ENCODE measurements at places on chromosomes 11 and 22.

- DNase-seq: no peak
Measured at GRCh38 chr22:48405741-48406140, 1421.9 kb downstream of the BRD1 start.

DNA sequence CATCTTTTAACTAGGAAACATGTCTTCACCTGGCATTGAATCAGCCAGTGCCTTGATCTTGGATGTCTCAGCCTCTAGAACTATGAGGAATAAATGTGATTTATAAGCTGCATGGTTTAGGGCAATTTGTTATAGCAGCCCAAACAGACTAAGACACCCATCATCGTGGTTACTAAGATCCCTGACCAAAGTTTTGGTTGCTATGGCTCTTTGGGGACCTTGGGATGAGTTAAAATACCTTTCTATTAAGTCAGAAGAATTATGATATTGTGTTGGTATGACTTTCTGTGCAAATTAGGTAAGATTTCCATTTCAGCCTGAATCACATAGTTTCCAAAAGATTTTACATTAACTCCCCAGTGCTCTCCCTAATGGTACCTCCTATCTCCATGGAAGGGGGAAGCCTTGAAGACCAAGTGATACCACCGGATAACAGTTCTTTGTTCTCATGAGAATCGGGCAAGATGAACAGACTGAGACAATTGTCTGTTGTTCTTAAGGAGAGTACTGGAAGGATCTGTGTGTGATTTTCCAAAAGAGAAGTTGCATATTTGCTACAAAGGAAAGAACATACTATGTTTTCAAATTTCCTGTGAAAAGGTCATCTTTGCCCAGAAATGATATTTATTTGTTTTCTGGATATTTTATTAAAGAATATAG, 60.4 kb upstream of the UBASH3B start:
- no peak for DNase-seq

DNA sequence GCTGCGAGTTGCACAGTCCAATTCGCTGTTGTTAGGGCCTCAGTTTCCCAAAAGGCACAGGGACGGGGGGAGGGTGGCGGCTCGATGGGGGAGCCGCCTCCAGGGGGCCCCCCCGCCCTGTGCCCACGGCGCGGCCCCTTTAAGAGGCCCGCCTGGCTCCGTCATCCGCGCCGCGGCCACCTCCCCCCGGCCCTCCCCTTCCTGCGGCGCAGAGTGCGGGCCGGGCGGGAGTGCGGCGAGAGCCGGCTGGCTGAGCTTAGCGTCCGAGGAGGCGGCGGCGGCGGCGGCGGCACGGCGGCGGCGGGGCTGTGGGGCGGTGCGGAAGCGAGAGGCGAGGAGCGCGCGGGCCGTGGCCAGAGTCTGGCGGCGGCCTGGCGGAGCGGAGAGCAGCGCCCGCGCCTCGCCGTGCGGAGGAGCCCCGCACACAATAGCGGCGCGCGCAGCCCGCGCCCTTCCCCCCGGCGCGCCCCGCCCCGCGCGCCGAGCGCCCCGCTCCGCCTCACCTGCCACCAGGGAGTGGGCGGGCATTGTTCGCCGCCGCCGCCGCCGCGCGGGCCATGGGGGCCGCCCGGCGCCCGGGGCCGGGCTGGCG, at the start of gene BCR:
BCR (plus strand) TSS at position 209 of the 592 bp plus-strand sequence. CDS start 452 bp downstream, outside the sequence.
- no peak for DNase-seq

DNA sequence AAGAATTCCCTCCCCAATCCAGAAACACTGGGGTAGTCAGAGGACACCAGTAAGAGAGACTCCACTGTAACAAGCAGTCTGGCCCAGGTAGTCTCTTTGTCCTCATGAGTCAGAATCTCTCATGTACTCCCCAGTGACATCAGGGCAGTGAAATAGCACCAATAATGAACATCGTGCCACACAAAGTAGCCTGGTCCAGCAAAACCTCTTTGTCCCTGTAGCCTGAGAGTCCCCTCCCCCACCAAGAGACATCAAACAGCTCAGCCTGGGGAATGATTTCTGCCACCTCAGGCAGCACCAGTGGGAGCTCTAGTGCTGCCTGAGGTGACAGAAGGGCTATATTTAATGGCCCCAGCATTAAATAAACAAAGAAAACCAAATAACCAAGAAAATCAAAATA, 88.1 kb downstream of the SBF2 start:
- no peak for DNase-seq

GRCh38 chr11:75141166-75141565, 9.7 kb upstream of the SLCO2B1 start:
- DNase-seq: no peak

DNA sequence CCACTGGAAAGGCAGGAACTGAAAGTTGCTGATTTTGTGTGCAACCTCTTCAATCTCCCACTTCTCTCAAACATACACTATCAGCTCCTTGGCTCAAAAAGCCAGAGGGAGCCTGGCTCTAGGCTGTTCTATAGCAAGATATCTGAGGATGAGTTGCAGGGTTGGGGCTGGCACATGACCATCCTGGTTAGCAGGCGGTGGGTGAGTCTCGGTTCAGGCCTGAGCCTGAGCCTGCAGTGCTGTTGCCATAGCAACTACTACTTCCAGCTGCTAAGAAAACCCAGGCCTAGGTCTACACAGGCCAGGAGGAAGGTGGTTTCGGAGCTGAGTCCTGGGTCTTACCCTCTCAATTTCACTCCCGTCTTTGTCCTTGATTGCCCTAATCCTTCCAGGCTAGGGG, 39.0 kb downstream of the CWC15 start:
- no peak for DNase-seq

DNA sequence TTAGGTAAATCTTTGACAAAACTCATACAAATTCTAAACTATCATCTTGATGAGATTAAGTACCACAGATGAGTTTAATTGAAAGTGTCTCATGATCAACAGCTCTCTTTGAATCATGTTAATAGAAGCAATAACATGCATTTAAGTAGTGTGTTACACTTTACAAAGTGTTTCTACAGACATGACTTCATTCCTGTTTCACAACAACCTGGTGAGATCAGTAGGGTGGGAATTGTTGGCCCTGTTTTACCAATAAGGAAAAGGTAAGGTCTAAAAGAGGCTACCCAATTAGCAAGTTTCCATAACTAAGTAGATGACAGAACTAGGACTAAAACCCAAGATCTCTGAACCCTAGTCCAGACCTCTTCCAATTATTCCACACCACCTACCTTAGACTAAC, 12.7 kb upstream of the PRSS23 start:
- no peak for DNase-seq

DNA sequence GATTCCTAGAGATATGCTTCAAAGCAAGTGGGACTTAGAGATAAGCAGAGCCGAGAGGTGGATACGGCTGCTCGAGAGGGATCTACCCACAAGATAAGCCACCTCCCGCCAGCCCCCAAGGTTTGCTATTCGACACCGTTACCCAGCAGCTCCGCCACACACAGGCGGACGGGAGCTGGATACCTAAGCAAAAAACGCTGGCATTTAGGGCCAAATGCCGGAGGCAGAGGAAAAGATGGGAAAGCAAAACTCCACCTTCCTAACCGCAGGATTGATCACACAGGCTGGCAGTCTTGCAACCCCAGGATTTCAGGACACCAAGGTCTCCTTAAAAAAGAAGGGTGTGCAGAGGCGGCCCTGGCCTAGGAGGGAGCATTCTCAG, 709 bp downstream of the FTH1 start:
- no peak for DNase-seq

- no peak for DNase-seq
Measured at GRCh38 chr11:115722711-115723110, 218.5 kb upstream of the CADM1 start.

- DNase-seq: no peak
Measured at GRCh38 chr22:45905326-45905923, 71.5 kb downstream of the WNT7B start.

GRCh38 chr22:46905834-46906233, 143.4 kb downstream of the TBC1D22A start:
- DNase-seq: no peak

- DNase-seq: no peak
Measured at GRCh38 chr11:117219001-117219400, 12.9 kb downstream of the PCSK7 start.

DNA sequence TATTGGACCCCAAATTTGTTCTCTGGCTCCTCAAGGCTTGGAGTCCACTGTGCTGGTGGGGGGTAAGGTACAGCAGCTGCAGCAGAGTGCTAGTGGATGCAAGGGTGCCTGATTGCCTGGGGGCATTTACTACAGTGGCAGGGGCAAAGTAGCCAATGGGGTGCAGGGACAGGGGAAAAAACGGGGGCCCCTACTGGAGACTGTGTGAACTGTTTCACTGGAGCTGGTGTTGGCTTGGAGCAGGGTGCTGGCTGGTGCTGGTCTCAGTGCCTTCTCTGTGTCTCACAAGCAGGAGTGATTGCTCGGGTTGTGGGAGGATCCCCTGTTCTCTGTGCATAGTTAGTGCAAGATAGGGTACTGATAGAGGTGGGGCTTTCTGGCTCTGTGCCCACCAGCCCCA, 935.9 kb downstream of the JRKL start:
- DNase-seq: no peak

GRCh38 chr11:9004183-9004926, 554 bp upstream of the NRIP3 start:
- no peak for DNase-seq

GRCh38 chr22:46390652-46391301, 55.3 kb downstream of the TRMU start:
- no peak for DNase-seq

GRCh38 chr11:134151083-134151747, 72.6 kb downstream of the NCAPD3 start:
- no peak for DNase-seq

DNA sequence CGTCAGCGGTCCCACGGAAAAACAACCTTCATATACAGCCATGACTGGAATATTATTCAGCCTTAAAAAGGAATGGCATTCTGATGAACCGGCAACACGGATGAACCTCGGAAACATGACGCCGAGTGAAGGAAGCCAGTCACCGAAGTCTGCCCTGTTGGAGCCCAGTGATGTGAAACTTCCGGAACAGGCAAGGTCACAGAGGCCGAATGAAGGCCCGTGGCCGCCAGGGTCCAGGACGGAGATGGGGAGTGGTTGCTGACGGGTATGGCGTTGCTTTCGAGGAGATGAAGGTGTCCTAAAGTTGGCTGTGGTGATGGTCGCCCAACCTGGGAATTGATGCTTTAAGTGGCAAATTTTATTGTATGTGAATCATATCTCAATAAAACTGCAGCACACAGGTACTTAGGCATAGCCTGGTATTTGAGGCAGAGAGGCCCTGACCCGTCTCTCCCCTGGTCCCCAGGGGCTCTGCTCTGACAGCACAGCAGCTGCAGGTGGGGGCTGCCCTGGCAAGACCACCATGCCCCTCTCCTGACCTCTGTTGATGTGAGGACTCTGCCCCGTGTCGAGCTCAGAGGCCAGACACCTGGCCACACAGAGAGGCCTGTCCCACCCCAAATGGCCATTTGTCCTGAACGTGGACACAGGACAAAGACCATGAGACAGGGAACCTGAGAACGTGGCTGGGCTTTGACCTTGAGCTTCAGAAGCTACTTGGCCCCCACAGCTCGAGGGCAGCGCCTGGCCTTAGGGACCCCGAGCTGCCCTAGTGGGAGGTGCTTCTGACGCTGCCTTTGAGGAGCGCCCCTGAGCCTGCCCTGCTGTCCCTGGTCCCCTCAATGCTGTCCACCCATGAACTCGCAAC, 1090.8 kb downstream of the BRD1 start:
- no peak for DNase-seq

DNA sequence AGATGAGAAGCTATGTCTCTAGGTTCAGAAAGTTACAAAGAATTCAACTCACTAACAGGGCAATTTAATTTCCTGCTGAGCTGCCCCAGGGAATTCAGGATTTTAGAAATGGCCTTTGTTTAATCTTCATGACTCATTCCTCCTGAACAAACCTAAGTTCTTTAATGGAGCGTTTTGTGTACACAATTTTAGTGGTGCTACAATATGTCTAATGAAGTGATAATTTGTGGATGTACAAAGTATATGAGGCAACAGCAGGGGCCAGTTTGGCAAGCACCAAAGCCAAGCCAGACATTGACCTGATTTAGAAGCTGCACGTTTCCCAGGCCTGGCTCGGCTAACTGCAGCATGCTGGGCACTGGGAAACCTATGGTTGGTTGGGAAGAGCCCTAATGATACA, 34.4 kb upstream of the HEPHL1 start:
- DNase-seq: peak; percentile 51

GRCh38 chr11:528815-529727, 6.3 kb downstream of the HRAS start:
- DNase-seq: no peak

- DNase-seq: peak; percentile 55
Measured at GRCh38 chr22:19431649-19432132, at the start of gene HIRA. HIRA (minus strand) TSS chr22:19431733; CDS start chr22:19431476, 257 bp downstream.

GRCh38 chr22:30838111-30838510, 130.5 kb downstream of the MORC2 start:
- no peak for DNase-seq

- no peak for DNase-seq
Measured at GRCh38 chr11:92111287-92111686, 113.3 kb upstream of the FAT3 start.

- DNase-seq: no peak
Measured at GRCh38 chr22:34639911-34640310, 426.0 kb upstream of the ISX start.

DNA sequence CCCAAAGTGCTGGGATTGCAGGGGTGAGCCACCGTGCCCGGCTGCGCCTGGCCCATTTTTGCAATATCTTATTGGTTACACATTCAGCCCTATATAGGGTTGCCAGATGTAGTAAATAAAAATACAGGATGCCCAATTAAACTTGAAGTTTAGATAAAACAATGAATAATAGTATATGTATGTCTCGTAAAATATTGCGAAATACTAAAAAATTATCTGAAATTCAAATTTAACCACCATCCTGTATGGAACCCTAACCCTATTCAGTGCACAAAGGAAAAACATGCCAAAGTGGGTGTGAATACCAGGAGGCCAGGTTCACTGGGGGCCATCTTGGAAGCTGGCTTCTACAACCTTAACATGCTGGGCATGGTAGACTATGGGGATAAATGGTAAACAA, 5.2 kb upstream of the TFIP11 start:
- no peak for DNase-seq

DNA sequence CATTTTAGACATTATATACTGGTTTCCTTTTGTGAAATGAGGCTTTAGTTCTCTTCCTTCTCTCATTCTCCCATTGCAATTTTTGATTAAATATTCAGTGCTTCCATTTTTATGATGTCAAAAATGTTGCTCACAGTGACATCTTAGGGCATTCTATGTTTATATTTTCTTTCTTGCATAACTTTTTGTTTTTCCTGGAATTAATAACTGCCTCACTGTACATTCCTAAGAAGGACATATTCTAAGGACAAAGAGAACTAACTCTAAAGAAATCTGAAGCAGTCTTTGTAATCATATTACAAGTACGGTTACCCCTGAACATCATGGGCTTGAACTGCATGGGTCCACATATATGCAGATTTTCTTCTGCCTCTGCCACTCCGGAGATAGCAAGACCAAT, 25.8 kb upstream of the P2RY6 start:
- DNase-seq: no peak

- no peak for DNase-seq
Measured at GRCh38 chr11:77182542-77183430, 54.7 kb downstream of the MYO7A start.

Measured in epithelial cell of prostate (primary cell).